Left lung (tissue), 14 donors: ENCODE measurements at places on chromosomes 4 and X. TPM values are rescaled to one million over a fixed set of nuclear protein-coding genes. Genes with fewer than 3 reads are reported as not detected.

LRRC66 gene
- total RNA-seq: 0.17 TPM

ZNF674 gene
- total RNA-seq: 5.0 TPM

S100G gene
- not detected for total RNA-seq

CBLL2 gene
- total RNA-seq: not detected

- no peaks in the 10 kb centered on the region for H3K36me3 ChIP-seq
- no peak overlapping the region for H3K4me3 ChIP-seq
- no peak overlapping the region for H3K27ac ChIP-seq
- H3K4me1 ChIP-seq: no peaks in the 10 kb centered on the region
- no peak for DNase-seq
Observed at GRCh38 chr4:121726642-121727268, 30.0 kb upstream of the ANXA5 start.

- no peaks in the 10 kb centered on the region for H3K4me1 ChIP-seq
- no peak overlapping the region for H3K4me3 ChIP-seq
- no peak for DNase-seq
- H3K27ac ChIP-seq: no peak overlapping the region
- H3K27me3 ChIP-seq: no peaks in the 10 kb centered on the region
- H3K36me3 ChIP-seq: no peaks in the 10 kb centered on the region
Observed at GRCh38 chrX:41616935-41617334, 71.8 kb upstream of the GPR34 start.

DNA sequence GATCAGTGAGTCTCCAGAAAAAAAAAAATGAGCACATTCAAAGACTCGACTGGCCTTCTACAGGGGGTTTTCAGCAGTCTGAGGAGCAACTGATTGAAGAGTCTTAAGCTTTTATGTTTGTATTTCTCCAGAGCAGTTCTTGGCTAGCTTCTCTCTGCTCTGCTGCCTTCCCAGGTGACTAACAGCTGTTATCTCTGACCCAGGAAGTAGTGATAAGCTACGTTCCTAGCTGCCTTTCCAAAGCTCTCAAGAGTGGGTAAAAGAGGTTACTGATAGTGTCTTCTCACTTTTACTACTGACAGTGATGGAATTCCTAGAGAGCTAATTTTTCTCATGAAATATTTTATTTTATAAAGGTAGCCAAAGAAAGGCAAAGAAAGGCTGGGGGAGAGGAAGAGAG is 66.6 kb downstream of the ENOX2 start:
- no peak for DNase-seq
- H3K36me3 ChIP-seq: no peaks in the 10 kb centered on the region
- no peak overlapping the region for H3K4me3 ChIP-seq

GRCh38 chr4:179552131-179552530 is 2109.9 kb upstream of the AGA start:
- DNase-seq: no peak
- no peaks in the 10 kb centered on the region for H3K4me1 ChIP-seq
- no peak overlapping the region for H3K27ac ChIP-seq
- H3K27me3 ChIP-seq: no peaks in the 10 kb centered on the region

DNA sequence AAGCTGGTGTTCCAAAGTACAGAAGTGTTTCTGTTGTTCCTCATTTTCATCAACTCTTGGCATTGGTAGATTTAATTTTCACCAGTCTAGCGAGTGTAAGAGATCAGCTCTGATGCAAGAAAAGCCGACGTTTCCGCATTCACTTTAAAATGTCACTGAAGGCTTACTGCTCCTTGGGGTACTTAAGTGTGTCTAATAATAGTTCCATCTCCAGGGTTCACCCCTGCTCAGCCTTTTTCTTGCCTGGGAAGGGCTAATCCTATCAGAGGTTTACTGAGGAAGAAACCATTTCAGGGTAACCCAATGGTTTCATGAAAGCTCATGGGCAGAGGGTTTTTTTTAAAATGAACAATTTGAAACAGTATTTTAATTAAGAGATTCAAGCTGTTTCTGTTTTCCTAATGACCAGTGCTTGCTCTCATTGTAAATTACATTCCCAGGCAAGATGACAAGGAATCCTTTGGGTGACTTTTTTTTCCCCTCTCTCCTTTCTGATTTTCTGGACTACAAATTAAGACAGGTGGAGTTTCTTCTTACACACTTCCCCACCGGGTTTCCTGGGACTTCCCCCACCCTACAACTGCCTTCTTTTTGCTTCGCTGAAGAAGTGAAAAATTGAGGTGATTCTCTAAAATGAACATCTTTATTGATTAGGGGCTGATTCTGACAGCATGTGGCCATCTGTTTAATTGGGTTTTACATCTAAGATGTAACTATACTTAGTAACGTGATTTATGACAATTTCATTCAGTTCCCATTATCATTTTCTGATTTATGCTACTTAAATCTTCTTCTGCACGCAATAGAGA is 78.7 kb upstream of the CBLL2 start:
- H3K4me1 ChIP-seq: no peaks in the 10 kb centered on the region
- no peak for DNase-seq
- H3K36me3 ChIP-seq: no peaks in the 10 kb centered on the region
- no peak overlapping the region for H3K27ac ChIP-seq
